ENCODE measurements at places on chromosomes 1 and 21.

- H3K27ac ChIP-seq: no peak overlapping the region
- no peak for DNase-seq
- H3K4me1 ChIP-seq: peaks cover 20% of the 10 kb centered on the region
- no peaks in the 10 kb centered on the region for H3K27me3 ChIP-seq
Measured at GRCh38 chr1:234927312-234927970, 201.2 kb downstream of the TOMM20 start.

GRCh38 chr21:26025536-26026512, 144.7 kb downstream of the APP start:
- H3K4me3 ChIP-seq: no peak overlapping the region
- peaks cover 4% of the 10 kb centered on the region for H3K36me3 ChIP-seq
- no peaks in the 10 kb centered on the region for H3K27me3 ChIP-seq
- peaks cover 9% of the 10 kb centered on the region for H3K4me1 ChIP-seq

DNA sequence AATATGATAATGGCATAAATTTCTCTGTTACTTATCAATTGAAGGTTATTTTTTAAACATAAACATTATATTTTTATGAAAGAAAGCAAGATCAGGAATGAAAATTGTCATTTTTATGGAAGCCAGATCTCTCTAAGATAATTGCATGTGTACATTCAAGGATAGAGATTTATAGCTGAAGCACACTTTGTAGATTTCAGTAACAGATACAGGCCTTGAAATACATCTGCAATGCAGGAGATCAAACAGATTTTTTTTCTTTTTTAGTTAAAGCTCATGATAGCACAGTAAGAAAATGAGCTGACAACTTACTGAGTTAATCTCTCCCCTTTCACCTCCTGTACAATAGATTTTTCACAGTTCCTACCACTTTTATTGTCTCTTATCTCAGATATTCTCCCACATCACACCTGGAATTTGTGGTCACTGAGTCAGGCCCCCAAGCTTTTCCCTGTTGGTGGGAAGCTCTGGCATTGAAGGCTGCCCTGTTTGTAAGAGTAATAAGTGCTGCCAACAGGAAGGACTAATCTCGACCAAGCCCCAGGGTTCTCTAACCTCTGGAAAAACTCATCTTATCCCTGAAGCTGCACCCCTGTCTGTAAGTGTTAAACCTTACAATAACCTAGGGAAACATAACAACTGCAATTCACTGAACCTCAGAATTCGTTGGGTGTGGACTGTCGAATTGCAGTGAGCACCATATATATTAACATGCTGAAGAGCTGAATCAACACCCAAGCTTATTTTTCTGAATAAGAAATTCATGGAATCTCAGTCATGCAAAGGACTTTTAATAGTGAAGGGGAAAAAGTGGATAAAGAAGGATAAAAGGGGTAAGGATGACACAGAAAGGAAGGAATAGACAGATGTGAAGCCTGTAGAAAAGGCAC, 599.0 kb downstream of the LMO4 start:
- H3K4me1 ChIP-seq: no peaks in the 10 kb centered on the region
- DNase-seq: no peak
- H3K4me3 ChIP-seq: no peak overlapping the region
- H3K27ac ChIP-seq: no peak overlapping the region

DNA sequence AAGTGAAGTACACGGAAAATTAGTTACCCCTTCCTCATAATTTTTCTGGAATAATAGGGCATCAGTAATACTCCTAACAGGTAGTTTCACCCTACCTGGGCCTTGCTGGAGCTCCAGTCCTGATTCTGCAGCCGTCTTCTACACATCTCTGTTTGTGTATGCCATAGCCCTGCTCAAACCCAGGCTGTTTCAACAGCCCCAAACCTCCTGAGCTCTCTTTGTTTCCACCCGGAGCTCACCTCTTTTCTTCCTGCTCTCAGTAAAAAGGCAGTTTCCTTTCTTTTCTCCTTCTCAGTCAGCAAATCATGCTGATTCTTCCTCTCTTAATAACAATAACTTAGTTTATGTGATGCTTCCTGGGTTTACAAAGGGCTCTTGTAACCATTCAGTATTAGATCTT, 355.1 kb upstream of the RUNX1 start:
- H3K4me1 ChIP-seq: no peaks in the 10 kb centered on the region
- DNase-seq: no peak
- H3K4me3 ChIP-seq: no peak overlapping the region
- no peak overlapping the region for H3K27ac ChIP-seq
- H3K27me3 ChIP-seq: no peaks in the 10 kb centered on the region

- no peak for DNase-seq
- H3K4me3 ChIP-seq: no peak overlapping the region
- peaks cover 5% of the 10 kb centered on the region for H3K4me1 ChIP-seq
- no peak overlapping the region for H3K27ac ChIP-seq
- no peaks in the 10 kb centered on the region for H3K27me3 ChIP-seq
Measured at GRCh38 chr21:45536301-45537081, 5.7 kb downstream of the SLC19A1 start.

DNA sequence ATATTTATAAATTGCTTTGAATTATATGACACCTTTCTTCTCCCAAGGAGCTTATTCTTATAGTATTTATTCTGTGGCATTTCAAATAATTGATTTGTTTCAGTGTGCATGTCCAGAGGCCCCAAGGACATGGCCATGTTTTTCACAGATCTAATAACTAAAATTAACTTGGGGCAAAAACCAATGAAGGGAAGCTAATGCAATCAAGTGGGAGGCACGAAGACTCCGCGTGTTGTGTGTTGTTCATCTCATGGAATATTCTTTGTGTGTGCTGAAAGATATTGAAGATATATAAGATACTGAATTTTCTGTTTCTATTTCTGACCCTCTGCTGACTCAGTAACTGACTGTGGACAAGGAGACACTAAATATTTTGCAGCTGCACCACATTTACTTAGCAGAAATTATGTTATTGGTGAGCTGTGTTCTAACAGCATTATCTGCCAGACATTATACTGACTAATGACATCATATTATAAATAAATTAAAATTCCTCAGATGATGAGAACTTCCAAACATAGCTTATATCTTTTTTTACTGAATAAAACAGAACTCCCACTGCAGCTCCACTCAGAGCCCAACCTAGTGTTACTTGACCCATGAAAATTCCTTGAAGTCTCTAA, 519.3 kb upstream of the CXADR start:
- DNase-seq: no peak
- H3K4me1 ChIP-seq: no peaks in the 10 kb centered on the region
- no peaks in the 10 kb centered on the region for H3K27me3 ChIP-seq
- no peak overlapping the region for H3K4me3 ChIP-seq
- H3K27ac ChIP-seq: no peak overlapping the region

- no peak overlapping the region for H3K4me3 ChIP-seq
- no peaks in the 10 kb centered on the region for H3K27me3 ChIP-seq
- H3K27ac ChIP-seq: no peak overlapping the region
Measured at GRCh38 chr1:7912743-7913557, 27.7 kb downstream of the TNFRSF9 start.

- peaks cover 80% of the 10 kb centered on the region for H3K4me1 ChIP-seq
- peak; percentile 51 for DNase-seq
- H3K4me3 ChIP-seq: no peak overlapping the region
- no peaks in the 10 kb centered on the region for H3K36me3 ChIP-seq
- H3K27me3 ChIP-seq: no peaks in the 10 kb centered on the region
Measured at GRCh38 chr1:164641353-164641730, 82.4 kb downstream of the PBX1 start.

- H3K36me3 ChIP-seq: no peaks in the 10 kb centered on the region
- no peak overlapping the region for H3K27ac ChIP-seq
- H3K4me3 ChIP-seq: no peak overlapping the region
- no peak for DNase-seq
Measured at GRCh38 chr1:150406483-150406882, 42.5 kb downstream of the RPRD2 start.

DNA sequence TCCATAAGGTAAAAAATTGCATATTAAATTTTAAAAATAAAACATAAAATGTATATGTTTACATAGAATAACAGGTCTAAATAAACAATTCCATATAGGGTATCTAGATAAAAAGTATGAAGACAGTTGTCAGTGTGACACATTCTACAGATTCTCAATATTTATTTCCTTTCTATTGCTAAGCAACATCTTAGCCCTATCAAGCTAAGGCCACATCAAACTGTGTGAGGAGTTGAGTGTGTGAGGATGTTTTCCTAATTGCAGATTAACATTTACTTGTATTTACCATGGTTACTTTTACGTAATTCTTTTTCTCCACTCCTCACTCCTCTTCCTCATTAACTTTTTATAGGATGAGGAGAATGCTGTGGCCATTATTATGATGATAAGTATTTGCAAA, 41.9 kb upstream of the MCOLN3 start:
- H3K4me1 ChIP-seq: no peaks in the 10 kb centered on the region
- H3K36me3 ChIP-seq: no peaks in the 10 kb centered on the region
- no peak overlapping the region for H3K4me3 ChIP-seq
- DNase-seq: no peak
- no peak overlapping the region for H3K27ac ChIP-seq

GRCh38 chr1:246193537-246193936, 313.5 kb downstream of the SMYD3 start:
- no peaks in the 10 kb centered on the region for H3K36me3 ChIP-seq
- DNase-seq: no peak
- H3K4me3 ChIP-seq: no peak overlapping the region
- no peaks in the 10 kb centered on the region for H3K4me1 ChIP-seq
- no peak overlapping the region for H3K27ac ChIP-seq
- no peaks in the 10 kb centered on the region for H3K27me3 ChIP-seq

GRCh38 chr1:8520483-8520966, 202.6 kb downstream of the SLC45A1 start:
- DNase-seq: no peak
- H3K36me3 ChIP-seq: no peaks in the 10 kb centered on the region
- no peaks in the 10 kb centered on the region for H3K27me3 ChIP-seq
- H3K4me3 ChIP-seq: no peak overlapping the region

GRCh38 chr1:116139592-116140134, 28.5 kb downstream of the MAB21L3 start:
- no peaks in the 10 kb centered on the region for H3K36me3 ChIP-seq
- H3K4me1 ChIP-seq: no peaks in the 10 kb centered on the region
- H3K27ac ChIP-seq: no peak overlapping the region
- H3K4me3 ChIP-seq: no peak overlapping the region

DNA sequence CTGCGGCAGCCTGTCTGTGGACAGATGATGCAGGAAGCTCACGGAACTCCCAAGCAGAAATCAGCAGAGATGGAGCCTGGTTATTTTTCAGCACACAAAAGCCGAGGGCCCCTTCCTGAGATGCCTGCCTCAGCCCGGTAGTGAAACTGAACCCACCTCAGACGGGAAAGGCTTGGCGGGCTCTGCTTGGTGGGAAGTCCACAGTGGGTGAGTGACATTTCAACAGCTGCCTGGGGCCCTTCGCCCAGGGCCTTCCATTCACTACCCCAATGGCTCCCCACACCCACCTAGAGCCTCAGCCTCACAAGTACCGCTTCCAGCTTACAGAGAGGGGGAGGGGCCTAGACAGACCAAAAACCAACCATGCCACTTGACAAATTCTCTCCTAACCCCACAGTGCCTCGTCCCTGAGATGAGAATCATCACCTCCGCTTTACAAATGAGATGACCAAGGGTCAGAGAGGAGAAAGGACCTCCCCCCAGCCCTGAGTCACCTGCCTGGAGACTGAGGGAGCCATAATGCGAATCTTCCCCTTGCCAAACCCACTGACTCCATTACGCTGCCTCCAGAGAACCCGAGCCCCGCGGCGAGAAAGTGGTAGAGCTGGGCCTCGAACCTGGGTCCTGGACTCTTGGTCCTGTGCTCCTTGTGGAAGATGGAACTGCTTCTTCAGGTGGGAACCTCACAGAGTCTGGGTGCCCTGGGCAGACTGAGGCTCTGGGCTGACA, 3.4 kb upstream of the ECE1 start:
- no peaks in the 10 kb centered on the region for H3K27me3 ChIP-seq
- peaks cover 60% of the 10 kb centered on the region for H3K4me1 ChIP-seq
- no peaks in the 10 kb centered on the region for H3K36me3 ChIP-seq
- H3K27ac ChIP-seq: peak overlapping the region; percentile 2
- H3K4me3 ChIP-seq: no peak overlapping the region

- no peak for DNase-seq
- peaks cover 13% of the 10 kb centered on the region for H3K4me1 ChIP-seq
- no peaks in the 10 kb centered on the region for H3K36me3 ChIP-seq
- no peaks in the 10 kb centered on the region for H3K27me3 ChIP-seq
Measured at GRCh38 chr1:239536165-239536849, 149.9 kb downstream of the CHRM3 start.

DNA sequence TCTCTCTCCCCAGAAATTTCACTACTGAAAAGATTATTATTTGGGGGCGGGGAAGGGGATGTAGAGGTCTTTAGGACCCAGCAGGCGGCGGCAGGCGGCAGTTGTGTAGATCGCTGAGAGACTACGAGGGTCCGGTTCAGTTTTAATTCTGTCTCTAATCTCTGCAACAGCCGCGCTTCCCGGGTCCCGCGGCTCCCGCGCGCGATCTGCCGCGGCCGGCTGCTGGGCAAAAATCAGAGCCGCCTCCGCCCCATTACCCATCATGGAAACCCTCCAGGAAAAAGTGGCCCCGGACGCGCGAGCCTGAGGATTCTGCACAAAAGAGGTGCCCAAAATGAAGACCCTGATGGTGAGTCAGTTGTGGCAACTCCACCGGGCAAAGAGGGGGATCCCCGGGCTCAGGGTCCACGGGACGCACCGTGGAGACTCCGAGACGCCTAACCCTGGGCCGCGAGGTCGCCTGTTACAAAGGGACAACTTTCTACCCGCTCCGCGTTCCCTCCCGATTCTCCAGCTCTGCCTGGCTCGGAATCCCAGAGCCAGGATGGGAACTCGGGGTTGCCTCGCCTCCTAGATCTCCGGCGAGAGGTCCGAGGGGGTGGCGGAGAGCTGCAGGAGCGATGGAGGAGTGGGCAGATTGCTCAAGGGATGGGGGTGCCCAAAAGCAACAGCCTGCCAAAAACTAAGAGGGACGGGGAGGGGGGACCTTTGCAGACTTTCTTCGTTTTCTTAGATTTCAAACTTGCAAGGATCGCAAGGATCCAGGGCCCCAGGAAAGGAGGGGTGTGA, at the start of gene ST6GALNAC5:
TSS of gene ST6GALNAC5 (plus strand) at position 139 of the 789 bp plus-strand sequence.
- no peak within 1 kb of the TSS for H3K27ac ChIP-seq
- peak; percentile 12 for DNase-seq
- peaks cover 18% of the 10 kb centered on the region for H3K4me1 ChIP-seq
- peaks cover 8% of the 10 kb centered on the region for H3K27me3 ChIP-seq
- no peaks in the 10 kb centered on the region for H3K36me3 ChIP-seq
- H3K4me3 ChIP-seq: no peak within 1 kb of the TSS

GRCh38 chr1:87330885-87331364, 2.2 kb downstream of the LMO4 start:
- no peaks in the 10 kb centered on the region for H3K36me3 ChIP-seq
- DNase-seq: no peak
- peaks cover 45% of the 10 kb centered on the region for H3K4me1 ChIP-seq
- peak overlapping the region; percentile 89 for H3K27ac ChIP-seq

- H3K27me3 ChIP-seq: no peaks in the 10 kb centered on the region
- no peaks in the 10 kb centered on the region for H3K36me3 ChIP-seq
- H3K4me3 ChIP-seq: no peak overlapping the region
- H3K27ac ChIP-seq: peak overlapping the region; percentile 2
- peak; percentile 42 for DNase-seq
- H3K4me1 ChIP-seq: peaks cover 15% of the 10 kb centered on the region
Measured at GRCh38 chr1:184806296-184806721, 51.7 kb upstream of the EDEM3 start.
